ENCODE measurements at places on chromosomes 11 and 22.

GRCh38 chr11:85955531-85955930 is 100.3 kb downstream of the CCDC83 start:
- DNase-seq = no peak

- DNase-seq = no peak
These were observed 29.3 kb upstream of the PPP2R1B start for GRCh38 chr11:111795334-111795985.

DNA sequence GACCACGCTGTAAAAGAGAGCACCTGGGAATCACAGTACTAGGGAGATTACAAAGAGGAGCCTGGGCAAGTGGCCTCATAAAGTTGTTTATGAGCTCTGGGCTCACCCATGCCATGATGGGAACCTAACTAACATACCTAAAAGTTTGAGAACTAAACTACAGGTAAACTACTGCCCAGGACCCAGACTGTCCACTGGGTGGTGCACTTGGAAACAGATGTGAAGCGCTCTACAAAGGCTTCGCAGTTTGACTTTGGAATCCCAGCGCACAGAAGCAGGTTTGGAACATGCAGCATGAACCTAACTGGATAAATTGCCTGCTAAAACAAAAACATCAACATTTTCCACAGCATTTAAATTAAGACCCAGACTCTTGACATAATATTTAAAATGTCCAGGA is 418.6 kb downstream of the FAM181B start:
- no peak for DNase-seq

- no peak for DNase-seq
These were observed 41.0 kb downstream of the TIMP3 start for GRCh38 chr22:32842486-32842885.

- no peak for DNase-seq
These were observed 1658.4 kb upstream of the RAG2 start for GRCh38 chr11:38256436-38256835.

DNA sequence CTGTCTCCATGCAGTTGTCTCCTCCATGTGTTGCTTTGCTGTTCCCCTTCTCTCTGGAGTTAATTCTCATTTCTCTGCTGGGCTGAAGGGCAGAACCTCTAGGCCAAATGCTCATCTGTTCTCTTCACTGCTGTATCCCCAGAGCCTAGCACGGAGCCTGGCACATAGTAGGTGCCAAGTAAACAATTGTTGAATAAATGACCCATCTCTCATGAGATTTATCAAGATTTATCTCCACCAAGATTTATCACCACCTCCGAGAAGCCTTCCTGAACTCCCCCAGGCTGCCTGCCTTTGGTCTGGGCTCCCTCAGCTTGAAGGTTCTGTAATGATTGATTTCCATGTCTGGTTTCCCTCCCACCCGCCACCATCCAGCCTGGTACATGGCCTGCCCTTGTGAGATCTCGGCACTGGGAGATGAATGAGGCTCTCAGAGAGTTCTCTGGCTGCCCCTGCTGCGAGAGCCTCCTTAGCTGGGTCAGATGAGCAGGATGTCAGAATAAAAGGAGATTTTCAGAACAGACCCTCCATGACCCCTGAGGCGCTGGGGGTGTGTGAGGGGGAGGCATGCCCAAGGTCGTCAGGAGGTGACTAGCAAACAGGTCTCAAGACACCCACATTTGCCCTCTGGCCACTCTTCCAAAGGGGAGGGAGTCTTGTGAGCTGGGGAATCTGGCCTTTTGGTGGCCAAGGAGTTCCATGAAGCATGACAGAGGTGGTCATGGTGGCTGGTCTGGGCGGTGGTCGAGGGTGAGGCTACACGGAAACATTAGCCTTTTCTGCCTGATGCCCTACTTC is 2.4 kb upstream of the GDPD5 start:
- no peak for DNase-seq

DNA sequence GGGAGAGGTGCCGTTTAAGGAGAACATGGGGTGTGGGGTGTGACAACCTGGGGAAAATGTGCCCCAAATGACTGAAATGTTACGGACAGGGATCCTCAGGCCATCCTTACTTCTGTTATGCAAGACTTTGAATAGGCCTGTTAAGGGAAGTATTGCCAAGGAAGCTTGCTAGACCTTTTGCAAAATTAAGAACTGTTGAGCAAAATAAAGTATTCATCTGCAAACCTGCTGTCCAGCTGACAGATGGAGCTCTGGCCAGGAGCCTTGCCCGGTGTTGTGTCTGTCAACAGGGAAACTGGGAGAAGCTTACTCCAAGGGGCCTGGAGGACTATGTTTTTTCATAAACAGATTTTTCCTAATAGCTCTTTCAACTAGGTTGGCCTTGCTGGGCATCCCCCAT is 48.0 kb downstream of the FAT3 start:
- no peak for DNase-seq

- no peak for DNase-seq
These were observed 10.1 kb downstream of the PATE2 start for GRCh38 chr11:125768336-125769046.

DNA sequence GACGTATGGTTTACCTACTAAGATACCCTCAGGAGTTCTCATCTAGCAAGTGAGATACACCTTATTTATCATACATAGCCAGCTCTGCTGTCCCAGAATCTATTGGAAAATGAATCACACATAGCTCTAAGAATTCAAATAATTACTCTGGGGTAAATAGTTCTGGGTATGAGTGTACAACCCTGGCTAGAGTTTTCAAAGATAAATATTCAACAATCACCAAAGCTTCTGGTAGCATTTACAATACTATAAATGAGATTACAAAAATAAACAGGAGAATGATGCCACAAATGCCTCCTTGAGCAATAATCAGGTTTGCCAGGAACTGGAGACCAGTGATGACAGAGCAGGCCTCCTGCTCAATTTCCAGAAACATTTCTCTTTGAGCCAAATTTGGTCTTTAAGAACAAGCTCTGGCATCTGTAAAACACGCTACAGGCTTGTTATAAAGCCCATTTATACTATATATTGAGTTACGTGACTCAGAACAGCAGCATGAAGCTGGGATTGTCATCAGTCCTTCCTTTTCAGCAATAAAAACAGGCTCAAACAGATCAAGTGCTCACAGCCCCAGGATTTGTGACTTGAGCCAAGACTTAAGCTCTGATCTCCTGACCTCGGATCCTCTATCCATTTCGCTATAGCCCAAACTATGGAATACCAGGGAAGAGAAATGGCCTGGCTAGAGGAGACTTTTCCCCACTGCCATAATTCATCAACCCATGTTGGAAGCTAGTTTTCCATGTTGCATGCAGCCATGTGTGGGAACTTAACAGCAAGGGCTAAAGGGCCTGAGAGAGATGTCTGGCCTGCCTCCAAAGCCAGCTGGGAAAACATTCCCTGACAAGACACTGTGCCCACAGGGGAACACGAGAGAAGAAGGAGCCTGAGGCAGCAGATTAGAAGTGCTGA is 19.7 kb downstream of the RAB30 start:
- DNase-seq = no peak

- DNase-seq = no peak
These were observed 855.0 kb downstream of the METTL15 start for GRCh38 chr11:28963187-28963586.

DNA sequence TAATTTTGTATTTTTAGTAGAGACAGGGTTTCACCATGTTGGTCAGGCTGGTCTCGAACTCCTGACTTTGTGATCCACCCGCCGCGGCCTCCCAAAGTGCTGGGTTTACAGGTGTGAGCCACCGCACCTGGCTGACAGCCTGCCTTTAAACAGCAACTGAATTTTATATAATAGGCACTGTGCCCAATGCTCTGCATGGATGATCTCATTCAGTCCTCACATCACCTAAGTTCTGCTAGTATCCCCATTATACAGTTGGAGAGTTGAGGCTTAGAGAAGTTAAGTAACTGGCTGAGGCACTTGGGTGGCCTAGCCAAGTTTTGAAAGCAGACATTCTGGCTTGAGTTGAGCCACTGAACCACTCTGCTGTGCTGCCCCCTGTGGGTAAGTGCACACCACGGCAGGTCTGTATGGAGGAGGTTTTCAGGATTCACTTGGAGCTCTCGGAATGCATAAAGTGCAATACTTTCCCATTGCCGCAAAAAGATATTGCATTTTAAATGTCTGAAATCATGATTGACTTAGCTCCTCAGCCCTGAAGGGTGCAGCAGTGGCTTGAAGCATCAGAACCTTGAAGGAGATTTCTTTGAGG is 112.4 kb downstream of the LDLRAD3 start:
- DNase-seq = no peak

- no peak for DNase-seq
These were observed 14.0 kb downstream of the CELF1 start for GRCh38 chr11:47538741-47539565.

DNA sequence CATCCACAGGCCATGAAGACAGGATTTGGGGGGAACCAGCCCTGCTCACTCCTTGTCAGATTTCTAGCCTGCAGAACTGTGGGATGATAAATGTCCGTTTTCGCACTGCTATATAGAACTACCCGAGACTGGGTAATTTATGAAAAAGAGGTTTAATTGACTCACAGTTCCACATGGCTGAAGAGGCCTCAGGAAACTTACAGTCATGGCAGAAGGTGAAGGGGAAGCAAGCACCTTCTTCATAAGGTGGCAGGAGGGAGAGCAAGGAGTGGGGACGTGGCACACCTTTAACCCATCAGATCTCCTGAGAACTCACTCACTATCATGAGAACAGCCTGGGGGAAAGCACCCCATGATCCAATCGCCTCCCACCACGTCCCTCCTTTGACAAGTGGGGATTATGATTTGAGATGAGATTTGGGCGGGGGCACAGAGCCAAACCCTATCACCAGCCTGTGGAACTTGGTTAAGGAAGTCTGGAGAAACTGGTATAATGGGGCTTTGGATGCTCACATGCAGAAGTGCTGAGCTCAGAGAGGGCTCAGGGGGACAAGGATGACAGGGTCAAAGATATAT is 50.7 kb downstream of the MYEOV start:
- DNase-seq = no peak

DNA sequence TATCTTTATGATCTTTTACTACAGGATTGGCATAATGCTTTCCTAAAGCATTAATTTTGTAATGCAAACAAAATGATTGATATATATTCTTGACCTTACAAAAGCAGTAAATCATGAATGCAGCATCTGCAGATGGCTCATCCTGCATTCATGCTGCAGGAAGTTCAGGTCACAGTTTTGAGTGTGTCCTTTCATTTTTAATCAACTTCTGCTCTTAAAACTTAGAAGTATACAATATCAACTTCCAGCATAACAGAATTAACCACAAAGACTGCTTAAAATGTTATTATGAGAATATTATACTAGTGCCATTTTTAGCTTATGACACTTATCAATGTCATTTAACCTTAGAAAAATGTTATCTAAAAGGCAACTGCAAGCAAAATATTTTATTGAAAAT is 54.0 kb downstream of the SLC36A4 start:
- DNase-seq = no peak

DNA sequence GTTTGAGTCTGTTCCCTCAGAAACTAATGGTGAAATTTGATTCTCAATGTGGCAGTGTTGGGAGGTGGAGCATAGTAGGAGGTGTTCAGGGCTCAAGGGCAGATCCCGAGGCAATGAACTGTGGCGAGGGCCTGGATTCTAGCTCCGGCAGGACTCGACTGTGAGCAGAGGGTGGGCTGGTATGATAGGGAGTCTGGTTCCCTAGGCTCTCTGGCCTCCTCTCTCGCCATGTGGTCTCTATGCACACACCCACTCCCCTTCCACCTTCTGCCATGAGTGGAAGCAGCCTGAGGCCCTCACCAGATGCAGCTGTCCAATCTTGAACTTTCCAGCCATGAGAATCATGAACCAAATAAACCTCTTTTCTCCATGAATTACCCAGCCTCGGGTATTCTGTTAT is 32.3 kb downstream of the ATP6V1E1 start:
- DNase-seq = no peak

GRCh38 chr11:13487661-13488030 is 8.2 kb downstream of the PTH start:
- DNase-seq = no peak

DNA sequence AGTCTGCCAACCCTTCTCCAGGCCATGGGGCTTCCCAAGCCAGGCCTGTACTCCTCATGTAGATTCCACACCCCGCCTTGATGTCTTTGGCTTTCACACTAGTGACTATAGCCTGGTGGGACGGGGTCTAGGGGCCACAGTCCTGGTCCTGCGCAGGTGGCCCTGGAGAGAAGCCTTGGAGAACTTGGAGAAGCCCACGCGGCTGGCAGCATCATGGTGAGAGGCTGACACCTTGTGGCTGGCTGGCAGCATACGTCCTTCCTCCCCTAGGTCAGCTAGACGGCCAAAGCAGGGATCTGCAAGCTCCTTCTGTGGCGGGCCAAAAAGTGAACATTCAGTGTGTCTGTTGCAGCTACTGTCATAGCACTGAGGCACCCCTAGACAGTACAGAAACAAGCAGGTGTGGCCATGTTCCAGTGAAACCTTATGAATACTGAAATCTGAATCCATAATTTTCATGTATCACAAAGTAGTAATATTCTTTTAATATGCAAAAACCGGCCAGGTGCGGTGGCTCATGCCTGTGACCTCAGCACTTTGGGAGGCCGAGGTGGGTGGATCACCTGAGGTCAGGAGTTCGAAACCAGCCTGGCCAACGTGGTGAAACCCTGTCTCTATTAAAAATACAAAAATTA is 42.0 kb downstream of the FAM83F start:
- DNase-seq = peak; percentile 18

GRCh38 chr11:116933961-116934360 is 96.5 kb upstream of the APOA1 start:
- no peak for DNase-seq

- no peak for DNase-seq
These were observed 12.9 kb upstream of the CRKL start for GRCh38 chr22:20904008-20904979.

DNA sequence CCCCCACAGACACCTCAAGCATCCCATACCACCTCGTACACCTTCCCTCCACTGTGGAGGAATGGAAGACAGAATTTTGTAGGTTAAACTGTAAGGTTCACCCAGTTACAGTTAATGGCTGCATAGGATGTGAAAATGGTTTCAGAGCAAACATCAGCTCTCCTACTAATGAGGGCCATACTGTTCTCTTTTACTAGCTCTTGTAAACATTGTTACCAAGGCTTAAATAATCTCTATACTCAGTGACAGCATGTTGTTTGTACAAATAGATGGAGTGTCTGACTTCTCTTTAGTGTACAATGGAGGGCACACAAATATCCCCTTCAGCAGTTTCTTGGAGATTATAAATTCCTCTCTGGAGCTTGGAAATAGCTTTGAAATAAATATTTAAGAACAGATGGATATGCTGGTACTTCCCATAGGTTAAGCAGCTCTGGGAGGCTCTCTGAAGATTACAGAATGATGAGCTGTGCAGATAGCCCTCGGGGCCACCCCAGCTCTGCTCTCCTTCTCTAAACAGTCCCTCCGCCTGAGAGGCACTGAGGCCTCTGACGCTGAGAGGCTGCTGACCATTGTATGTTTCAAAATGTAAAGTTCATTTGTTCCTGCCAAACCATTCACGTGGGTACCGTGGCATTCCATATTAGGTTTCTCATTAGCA is 25.7 kb downstream of the TTC12 start:
- no peak for DNase-seq

DNA sequence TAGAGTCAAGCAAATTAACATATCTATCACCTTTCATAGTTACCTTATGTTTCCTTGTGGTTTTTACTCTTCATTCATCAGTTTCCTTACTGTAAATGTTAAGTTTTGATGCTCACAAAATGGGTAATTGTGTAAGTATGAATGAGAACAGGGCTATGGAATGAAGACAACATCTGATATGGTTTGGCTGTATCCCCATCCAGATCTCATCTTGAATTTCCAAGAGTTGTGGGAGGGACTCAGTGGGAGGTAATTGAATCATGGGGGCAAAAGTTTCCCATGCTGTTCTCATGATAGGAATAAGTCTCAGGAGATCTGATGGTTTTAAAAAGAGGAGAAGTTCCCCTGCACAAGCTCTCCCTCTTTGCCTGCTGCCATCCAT is 107.6 kb downstream of the CCDC34 start:
- DNase-seq = no peak

GRCh38 chr11:60944490-60945294 is 7.3 kb downstream of the SLC15A3 start:
- no peak for DNase-seq
